ENCODE measurements at places on chromosomes 16 and 17.

GRCh38 chr16:67486805-67487204 is 3.5 kb upstream of the AGRP start:
- DNase-seq = no peak

DNA sequence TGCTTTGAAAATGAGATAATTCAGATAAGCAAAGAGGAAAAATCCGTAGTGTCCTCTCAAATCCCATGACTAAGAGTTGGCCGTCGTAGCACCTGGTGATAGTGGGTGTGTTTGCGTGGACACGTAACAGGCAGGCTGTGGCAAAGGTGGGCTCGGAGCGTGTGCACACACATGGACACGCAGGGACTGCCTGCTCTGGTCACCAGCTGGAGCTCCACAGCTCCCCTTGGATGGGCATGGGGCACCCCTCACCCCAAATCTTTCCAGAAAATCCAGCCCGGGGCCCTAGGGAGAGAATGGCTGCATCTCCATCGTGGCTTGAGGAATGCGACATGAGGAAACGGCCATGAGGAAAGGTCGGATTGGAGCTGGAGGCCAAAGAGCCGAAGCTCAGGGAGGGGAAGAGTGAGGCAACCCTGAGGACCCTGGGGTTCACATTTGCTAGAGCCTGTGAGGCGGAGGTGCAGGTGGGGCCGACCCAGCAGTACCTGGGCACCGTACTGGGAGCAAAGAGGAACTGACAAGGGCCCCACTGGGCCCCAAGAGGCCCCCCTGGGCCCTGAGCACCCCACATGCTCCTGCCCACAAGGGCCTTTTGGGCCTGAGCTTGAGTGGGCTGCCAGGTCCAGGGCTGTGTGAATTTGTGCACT is 51.6 kb downstream of the DNAH17 start:
- DNase-seq = no peak

DNA sequence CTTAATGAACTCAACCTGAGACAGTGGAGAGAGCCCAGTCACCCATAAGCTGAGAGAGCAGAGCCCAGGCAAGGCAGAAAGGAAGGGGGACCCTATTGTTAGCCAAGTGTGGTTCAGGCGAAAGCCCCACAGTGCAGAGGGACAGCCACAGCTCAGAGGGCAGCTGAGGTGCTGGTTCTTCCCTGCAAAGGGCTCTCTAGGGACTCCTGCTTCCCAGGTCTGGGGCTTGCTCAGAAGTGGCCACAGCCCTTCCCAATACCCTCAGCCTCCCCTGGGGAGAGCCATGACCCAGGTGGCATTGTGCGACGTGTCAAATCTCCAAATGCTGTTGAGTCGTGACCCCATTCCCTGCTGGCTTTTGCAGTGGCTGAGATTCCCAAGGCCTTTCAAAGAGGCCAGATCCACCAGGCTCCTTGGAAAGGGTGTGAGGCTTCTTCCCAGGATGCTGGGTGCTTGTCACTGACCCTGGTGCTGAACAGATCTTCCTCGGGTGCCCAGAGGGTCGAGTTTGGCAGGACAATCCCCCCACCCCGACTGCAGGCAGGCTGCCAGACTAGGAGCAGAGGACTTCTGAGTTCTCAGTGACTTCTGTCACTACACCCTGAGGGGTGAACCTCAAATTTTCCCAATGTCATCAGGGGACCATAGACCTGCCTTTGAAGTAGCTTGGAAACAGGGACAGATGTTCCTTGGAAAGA is 2.5 kb upstream of the CCL17 start:
- DNase-seq = no peak

DNA sequence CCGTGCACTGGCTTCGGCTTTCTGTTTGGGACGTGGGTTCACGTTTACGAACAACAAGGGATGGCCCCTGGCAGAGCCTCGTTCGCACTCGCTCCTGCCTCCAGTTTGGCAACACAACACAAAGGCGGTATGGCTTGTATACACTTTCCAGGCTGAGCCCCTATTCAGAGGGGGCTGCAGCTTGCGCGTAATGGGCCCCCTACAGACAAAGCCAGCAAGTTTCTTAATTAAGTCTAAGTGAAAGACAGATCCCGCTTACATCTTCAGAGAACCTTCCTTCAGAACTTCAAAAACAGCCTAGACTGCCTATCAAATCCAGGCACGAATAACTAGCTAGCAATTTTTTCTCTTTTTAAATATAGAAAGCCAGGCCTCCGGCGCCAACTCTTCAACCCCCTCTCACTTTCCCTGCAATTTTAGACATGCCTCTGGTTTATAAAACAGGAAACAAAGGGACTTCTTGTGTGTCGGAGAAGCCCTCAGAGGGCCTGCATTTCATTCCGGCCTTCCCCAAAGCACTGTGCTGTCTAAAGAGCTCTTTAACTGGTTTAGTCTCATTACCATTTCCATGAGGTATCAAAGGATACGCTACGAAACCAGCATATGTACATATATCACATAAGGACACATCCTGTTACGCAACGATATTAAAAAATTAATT is 244.9 kb downstream of the STX8 start:
- peak; percentile 62 for DNase-seq

DNA sequence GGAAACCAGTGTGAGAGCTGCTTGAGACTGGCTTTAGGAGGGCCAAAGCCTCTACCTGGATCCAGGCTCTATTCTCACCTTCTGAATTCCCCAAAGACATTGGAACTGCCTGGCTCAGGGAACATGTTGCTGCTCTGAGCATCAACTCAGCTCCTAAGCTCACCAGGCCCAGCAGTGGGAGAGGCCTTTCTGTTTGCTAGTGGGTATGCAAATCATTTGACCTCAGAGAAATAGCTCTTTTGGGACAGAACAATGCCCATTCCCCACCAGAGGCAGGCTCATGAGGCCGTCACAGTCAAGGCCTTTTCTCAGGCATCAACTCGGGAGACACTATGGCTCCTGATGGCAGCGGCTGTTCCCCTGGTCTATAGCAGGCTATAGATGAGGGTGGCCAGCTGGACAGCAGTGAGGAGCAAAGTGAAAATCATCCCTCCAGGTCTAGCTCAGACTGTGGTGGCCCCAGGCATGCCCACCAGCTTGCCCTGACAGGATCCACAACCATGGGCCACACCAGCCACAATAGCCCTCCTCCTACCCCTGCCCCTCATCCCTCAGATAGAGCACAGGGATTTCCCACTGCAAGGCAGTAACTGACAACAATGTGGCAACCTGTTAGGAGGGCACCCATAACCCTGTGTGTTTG is 30.4 kb upstream of the GFOD2 start:
- no peak for DNase-seq

DNA sequence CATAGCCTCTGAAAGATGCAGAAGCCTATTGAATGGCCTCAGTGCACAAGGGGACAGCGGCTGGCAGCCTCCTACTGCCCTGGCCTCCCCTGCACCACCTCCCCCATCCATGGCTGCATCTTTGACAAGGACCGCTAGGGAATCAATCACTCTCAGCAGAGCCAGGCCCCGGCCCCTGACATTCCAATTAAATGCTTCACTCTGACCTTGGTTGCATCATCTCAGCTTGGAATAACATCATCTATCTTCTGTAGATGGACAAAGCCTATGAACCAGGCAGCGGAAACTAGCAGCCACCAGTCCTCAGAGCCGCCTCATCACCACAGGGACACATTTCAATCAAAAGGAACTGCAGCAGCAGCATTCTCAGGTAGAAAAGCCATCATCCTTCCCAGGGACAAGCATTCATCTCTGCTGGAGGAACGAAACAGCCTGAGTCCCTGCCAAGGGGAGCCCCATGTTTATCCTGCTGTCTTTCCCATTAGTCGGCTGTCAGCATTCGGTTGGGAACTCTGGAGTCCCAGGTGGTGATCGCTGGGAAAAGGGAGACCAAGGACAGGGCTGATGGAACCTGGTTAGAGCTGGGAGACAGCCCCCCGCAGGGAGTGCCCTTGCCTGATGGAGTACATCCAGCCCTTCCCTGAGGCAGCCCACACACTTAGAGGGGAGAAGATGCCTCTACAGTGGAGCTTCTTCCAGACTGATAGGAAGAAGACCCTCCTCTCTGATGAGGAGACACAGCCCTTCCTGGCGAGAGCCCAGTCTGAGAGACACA is 11.5 kb upstream of the TMEM132E start:
- no peak for DNase-seq

- no peak for DNase-seq
Measured at GRCh38 chr17:66192378-66192687, 400 bp upstream of the CEP112 start.

DNA sequence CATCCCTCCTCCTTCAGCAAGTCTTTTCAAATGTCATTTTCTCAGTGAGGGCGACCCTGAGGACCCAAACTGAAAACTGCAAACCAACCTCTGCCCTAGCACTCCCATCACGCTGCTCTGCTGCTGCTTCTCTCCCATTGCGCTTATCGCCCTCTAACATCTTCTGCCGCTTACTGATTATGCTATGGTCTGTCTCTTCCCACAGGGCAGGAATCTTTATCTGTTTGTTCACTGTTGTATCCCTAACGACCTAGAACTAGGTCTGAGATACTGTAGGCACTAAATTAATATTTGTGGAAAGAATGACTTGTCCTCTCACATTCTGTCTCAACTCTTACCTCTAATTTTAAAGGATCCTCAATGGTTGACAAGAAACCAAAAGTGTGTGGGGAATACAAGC is 12.5 kb downstream of the ZSCAN32 start:
- no peak for DNase-seq

GRCh38 chr17:142102-142661 is 4.8 kb downstream of the SCGB1C2 start:
- DNase-seq = no peak

DNA sequence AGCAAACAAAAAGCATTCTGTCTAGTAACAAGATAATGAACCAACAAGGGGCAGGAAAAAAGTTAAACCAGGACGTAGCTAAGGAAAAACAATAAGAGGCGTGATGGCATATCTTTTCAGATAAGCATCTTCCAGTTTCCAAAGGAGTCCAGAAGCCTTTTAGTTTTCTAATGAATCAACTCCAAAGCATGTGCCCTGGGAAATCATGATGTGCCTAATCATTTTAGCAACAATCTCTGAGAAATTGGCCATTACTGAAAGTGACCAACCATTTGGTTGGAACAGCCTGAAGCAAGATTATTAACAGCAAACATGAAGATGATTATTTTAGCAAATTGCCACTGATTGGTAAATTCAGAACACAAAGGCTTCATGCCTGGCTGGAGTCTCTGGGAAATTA is 440.9 kb upstream of the MAF start:
- DNase-seq = no peak

DNA sequence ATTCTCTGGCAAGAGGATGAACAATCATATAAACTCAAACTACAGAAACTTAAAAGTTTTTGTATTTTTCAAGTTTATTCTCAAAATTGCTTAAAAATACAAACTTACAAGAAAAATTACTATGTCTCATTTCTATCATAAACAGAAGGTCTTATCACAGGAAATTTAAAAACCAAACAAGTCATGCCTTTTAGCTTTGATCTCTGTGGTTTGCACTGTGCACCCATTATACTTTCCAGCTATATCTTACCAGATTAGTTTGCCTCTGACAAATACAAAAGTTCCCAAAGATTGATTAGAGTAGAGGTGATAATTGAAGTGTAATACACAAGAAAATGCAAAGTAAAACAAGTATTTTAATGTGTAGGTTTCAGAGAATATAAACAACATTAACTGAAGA is 117.4 kb downstream of the MYO1D start:
- no peak for DNase-seq

- no peak for DNase-seq
Measured at GRCh38 chr17:65813306-65813705, 251.9 kb upstream of the AXIN2 start.

GRCh38 chr17:66507103-66507923 is 204.9 kb downstream of the PRKCA start:
- no peak for DNase-seq

DNA sequence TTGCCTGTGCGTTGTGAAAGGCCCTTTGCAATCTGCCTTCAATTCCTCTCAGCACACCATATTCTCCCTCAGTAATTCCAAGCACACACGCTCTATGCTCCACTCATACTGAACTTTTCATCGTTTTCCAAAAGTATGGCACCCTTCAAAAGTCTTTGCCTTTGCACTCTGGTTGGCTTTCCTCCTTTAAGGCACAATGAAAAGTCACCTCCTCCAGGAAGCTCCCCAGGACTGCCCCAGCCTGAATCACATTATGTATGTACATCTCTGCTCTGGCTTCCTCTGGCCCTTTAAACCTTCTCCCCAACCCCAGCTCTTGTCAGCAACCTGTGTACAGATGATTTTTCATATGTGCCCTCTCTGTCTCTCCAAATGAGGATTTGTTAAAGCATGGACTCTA is 250.7 kb downstream of the MAF start:
- DNase-seq = no peak

DNA sequence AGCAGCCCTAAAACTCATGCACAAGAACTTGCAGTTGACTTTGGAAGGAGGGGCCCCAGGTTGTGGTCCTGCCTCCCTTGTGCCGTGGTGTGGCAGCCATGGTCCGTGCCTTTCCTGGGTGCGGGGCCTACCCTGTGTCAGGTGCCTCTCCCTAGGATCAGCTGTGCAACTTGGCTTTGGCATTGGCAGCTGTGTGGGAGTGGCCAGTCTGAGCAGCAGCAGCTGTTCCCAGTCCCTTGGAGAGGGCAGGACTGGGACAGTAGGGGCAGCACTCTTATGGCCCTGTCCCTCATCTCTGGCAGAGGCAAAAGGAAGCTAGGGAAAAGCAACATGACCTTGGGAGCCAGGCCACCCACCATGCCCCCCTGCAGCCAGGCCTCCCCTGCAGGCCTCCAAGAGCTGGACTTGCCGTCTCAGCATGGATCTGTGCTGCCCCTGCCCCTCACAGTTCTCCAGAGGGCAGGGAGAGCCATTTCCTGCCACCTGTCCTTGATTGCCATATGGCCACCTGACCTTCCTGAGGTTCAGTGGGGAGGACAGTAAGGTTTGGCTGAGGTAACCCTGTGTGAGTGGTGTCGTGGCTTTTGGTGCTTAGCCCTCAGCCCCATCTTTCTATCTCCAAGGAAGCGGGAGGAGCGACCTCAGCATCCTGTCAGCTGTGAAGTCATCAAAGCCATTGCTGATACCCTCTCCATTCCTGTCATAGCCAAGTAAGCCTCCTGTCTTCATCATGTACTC is 15.5 kb upstream of the NFATC3 start:
- DNase-seq = no peak

DNA sequence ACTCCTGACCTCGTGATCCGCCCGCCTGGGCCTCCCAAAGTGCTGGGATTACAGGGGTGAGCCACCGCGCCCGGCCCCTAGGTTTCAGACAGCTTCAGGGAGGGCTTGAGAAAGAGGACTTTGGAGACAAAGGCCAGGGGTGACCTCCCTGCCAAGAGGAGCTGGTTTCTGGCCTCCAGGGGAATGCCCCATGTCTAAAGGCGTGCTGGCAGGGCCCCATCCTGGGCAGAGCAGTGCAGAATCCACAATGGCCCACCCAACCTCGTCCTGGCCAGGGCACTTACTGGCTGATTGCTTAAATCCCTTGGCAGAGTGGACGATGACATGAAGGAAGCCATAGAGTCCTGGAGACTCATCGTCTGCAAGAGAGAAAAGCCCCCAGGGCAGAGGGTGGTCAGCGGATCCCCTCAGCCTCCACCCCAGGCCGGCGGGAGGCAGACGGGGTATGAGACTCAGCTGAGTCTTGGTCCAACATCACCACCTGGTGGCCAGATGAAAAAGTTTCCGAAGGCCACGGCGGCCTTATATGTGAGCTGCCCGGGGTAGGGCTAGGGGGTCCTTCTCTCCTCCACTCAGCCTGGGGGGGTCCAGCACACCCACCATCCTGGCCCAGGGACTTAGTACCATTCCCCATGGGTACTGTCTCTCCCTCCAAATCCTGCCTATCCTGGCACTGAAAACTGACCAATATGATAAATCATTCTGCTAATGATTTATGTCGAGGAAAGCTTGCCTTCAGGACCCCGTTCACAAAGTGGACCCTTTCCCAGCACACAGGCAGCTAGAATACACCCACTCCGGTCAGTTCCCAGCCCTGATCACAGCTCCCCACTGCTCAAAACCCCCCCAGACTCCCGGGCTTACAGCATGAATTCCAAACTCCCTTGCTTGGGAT is 59.1 kb downstream of the TIMM22 start:
- peak; percentile 87 for DNase-seq
